Left kidney (tissue), 8 donors: ENCODE measurements at places on chromosomes 7 and 10. TPM values are rescaled to one million over a fixed set of nuclear protein-coding genes. Genes with fewer than 3 reads are reported as not detected.

DNA sequence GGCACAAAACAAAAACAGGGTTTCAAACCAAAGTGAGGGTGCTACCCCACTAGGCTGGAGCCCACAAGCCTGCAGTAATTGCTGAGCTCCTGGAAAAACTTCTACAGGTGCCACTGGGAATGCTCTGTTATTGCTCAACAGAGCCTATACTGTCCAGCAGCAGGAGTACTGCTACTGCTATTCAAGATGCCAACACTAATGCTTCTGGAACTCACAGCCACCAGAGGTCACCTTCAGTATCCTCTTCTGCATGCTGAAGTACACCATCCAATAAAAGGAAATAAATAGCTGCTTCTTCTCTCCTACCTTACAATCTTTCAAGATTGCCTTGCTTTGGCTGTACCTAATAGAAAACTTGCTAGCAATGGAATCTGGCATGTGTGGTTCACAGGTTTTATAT is 222.0 kb downstream of the LRRN3 start:
- no peak for DNase-seq

- DNase-seq = no peak
Measured at GRCh38 chr7:18610331-18610948, 114.9 kb downstream of the HDAC9 start.

DNA sequence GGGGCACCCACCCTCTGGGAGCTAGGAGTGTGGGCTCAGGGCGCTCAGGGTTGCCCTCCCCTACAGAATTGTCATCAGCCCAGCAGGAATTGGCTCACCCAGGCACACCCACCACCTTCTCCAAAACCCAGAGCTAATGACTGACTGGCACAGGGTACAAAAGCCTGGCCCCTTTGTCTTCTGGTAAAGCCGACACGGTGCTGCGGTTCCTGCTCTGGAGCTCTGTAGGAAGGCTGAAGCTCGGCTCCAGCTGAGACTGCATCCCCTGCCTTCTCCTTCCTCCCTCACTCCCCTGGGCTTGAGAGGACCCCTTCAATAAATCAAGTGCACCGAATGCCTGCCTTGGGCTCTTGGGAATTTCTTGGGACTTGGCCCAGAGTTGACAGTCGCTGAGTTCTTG is 117.9 kb upstream of the EEPD1 start:
- DNase-seq = no peak

GRCh38 chr7:69761290-69761922 is 163.1 kb downstream of the AUTS2 start:
- no peak for DNase-seq

DNA sequence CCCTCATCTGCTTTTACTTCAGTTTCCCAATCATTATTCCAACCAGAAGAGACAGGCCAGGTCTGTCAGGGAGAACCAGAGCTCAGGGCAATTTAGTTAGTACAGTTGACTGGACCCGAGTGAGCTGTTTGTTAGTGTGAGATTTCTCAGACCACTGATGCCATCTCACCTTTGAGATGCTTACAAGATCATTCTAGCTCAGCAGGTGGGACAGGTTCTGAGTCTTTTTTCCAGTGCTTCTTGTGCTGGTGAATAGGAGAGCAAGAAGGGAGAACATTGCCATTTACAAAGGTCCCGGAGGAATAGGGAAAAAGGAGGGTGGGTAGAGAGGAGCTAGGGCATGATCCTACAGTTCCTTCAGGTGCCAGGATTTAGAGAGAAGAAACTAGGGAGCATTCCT is 112.4 kb upstream of the IFRD1 start:
- DNase-seq = no peak

GRCh38 chr10:84908491-84908890 is 580.1 kb downstream of the CCSER2 start:
- DNase-seq = no peak

GTF2IRD1 gene
- polyA plus RNA-seq = 65.9 TPM

MMD2 gene
- not detected for polyA plus RNA-seq

DNA sequence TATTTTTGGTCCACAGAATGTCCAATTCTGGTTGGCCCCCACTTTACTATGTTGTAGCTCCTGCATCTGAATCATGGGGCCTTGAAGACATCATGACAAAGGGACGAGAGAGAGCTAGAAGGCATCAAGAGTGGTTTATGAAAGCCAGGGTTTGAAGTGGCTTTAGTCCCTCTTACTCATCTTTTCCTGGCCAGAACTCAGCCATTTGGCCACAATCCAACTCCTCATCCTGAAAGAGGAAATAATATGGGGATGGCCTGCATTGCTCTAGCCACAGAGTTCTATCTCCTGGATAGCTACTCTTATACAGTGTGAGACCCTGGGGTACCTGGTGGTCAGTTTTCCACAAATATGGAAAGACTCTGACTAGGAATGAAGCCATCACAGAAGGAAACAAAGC is 418.9 kb downstream of the XPNPEP1 start:
- no peak for DNase-seq

DNA sequence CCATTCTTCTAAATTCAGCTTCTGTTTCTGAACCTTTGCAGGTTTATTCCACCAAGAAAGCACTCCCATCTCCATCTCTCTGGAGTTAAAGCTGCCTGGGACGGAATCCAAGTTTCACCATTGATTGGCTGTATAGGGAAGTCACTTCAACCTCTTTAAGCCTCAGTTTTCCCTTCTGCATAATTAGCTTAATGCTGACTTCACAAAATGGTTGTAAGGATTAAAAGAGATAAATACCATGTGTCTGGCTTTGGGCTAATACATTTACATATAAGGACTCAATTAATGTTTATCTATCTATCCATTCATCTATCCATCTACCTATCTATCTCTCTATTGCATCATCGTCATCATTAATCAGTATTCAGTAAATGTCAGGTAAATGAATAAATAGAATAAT is 629.6 kb upstream of the MGMT start:
- no peak for DNase-seq

CARD11 gene
- polyA plus RNA-seq = 1.1 TPM

PDK4 gene
- 17.4 TPM for polyA plus RNA-seq

- no peak for DNase-seq
Measured at GRCh38 chr7:150351587-150352194, 10.3 kb upstream of the RARRES2 start.

DNA sequence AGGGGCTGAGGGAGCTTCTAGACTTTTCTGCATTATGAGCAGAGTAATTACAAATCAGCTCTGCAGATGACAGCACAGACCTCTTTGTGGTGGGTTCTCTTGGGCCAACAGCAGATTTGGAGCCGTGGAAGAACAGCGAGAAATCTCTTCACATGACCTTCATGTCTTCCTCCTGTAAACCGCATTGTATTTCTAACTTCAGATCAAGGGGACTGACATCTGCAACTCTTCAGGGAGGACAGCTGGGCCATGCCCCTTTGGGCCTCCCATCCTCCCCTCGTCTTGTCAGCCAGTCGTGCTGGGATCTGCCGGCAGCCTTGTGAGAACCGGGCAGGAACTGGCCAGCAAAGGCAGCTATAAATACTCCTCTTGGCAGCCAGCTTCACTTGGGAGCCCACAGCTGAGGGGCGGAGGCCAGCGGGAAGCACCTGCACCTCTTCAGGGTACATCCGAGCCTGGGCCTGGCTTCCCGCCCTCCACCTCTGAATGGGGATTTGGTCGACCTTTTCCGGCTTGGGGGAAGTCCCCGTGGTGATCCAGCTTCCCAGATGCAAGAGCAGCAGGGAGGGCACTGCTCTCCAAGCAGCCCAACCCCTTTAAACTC is 54.7 kb downstream of the STEAP1B start:
- peak; percentile 72 for DNase-seq

- DNase-seq = no peak
Measured at GRCh38 chr10:110502072-110502845, 4.6 kb downstream of the DUSP5 start.

- DNase-seq = no peak
Measured at GRCh38 chr7:142899661-142900060, 14.1 kb upstream of the TRPV6 start.

GRCh38 chr7:104271948-104272347 is 56.5 kb upstream of the LHFPL3 start:
- DNase-seq = no peak
